ENCODE measurements at places on chromosomes 7 and 10. TPM values are rescaled to one million over a fixed set of nuclear protein-coding genes. Genes with fewer than 3 reads are reported as not detected.
A peak's percentile ranks its signal among the peaks of the same experiment; 100 is the strongest.

GRCh38 chr10:535051-535450 is 154.4 kb downstream of the DIP2C start:
- peak; percentile 74 for DNase-seq

The MLXIPL gene
- total RNA-seq: 91.5 TPM

GRCh38 chr7:100035876-100036275 is 13.7 kb upstream of the ZSCAN21 start:
- no peak for DNase-seq

The CRYGN gene
- total RNA-seq: 1.5 TPM

GRCh38 chr7:3033581-3033980 is 10.1 kb downstream of the CARD11 start:
- peak; percentile 51 for DNase-seq

GRCh38 chr7:67620216-67620933 is 623.7 kb downstream of the TYW1 start:
- DNase-seq: no peak

GRCh38 chr7:88589927-88590326 is 169.6 kb upstream of the ZNF804B start:
- no peak for DNase-seq

The TECPR1 gene
- 25.5 TPM for total RNA-seq
